Activated naive CD4-positive, alpha-beta T cell (primary cell): ENCODE measurements at places on chromosomes 5 and 9.

- no peak for DNase-seq
These were observed 670.5 kb upstream of the RGMB start for GRCh38 chr5:98102936-98103335.

DNA sequence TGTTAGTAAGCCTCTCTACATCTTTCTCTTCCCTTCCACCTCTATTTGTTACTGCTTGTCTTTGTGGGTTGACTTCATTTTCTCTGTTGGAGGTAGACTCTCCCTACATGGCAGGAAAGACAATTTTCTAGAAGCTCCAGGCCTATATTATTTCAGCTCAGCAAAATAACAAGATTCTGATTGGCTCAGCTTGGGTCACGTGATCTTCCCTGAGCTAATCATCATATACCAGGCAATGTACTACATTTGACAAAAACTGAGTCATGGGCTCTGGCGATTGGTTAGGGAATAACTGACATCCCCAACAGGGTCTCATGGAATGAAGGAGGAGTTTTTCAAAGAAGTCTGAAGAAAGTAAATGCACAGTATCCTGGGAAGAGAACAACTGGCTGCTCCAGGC is 65.6 kb upstream of the NR3C1 start:
- no peak for DNase-seq

DNA sequence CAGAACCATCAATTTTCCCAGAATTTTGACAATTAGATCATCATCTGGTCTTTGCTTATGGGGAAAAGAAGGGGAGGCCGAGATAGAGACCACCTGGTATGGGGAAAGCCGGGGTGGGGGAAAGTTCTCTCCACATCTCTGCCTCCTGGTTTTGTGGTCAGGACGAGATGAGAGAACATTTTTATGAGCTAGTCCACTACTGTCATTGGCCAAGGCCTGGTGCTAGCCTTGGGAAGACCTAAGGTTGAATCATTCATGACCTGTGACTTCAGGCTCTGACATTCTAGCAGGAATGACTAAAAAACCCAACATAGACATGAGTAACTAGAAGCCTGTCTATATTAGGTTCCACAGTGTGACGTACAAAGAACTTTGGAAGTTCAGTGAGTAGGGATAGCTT is 135.2 kb downstream of the PTTG1 start:
- DNase-seq: no peak

DNA sequence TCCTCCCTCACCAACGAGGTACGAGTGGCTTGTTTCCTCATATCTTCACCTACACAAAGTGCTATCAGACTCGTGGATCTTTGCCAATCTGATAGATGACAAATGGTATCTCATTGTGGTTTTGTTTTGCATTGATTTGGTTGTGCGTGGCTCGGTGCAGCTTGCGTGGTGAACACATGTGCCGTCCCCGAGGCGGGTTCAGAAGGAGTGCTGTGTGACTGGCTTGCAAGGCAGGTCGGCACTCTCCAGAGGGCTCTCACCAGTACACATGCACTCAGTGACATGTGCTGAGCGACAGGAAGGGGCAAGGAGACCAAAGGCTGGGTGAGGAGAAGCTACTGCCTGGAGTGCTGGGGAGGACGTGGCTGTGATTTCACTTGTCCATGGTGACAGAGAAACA is 95.3 kb upstream of the PITX1 start:
- no peak for DNase-seq

DNA sequence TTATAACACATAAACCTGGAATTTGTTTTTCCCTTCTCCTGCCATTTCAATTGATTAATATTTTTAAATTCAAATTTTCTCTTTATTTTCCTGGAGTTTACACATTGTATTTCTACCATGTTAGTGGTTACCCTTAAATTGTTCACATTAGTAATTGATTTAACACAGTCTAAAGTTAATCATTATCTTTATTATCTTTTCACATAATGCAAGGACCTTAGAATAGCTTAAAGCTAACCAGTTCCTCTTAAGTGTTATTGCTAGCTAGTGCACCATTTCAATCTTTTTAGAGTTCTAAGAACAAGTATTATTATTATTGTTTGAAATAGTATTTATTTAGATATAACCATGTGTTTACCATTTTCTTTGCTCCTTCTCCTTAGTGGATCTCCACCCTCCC is 251.2 kb upstream of the FBXL7 start:
- DNase-seq: no peak

- no peak for DNase-seq
These were observed 18.6 kb upstream of the ENC1 start for GRCh38 chr5:74659172-74659571.

- no peak for DNase-seq
These were observed 151.6 kb downstream of the MACIR start for GRCh38 chr5:103410172-103410571.

DNA sequence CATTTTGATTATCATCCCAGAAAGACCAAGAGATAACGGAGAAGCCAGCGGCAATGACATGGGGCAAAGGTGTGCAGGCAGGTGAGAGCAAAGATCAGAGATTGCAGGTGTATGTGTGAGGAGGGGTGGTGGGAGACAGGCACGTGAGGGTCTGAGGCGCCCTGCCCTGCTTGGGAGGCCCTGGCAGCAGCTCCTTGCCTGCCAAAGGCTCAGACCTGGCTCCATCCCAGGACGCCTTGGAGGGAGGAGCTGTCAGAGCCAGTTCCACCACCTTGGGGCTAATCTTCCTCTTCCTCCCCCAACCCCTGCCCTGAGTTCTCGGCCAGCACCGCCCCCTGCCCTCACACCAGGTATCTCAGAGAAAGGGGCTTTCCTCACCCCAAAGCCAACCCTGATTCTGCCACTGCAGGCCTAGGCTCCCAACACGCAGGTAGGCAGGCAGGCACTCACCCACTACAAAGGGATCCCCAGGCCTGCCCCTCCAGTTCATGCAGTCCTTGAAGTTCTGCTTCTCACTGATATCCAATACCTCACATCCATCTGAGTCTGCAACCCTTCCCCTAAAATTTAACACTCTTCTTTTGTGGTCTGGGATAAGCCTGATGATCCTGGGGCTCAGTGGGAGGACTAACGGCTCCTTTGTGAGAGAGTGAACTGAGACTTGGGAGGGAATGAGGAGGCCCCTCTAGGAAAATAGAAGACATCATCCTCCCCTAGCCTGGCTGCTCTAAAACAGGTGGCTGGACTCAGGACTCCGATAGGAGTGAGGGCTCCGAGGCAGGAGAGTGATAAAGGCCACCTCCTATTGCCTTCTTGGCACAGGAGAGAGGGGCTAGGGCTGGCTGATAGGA is 1.8 kb downstream of the AQP3 start:
- DNase-seq: no peak

- DNase-seq: no peak
These were observed 23.9 kb downstream of the LARP1 start for GRCh38 chr5:154779105-154779504.

- no peak for DNase-seq
These were observed 69.6 kb downstream of the CWC27 start for GRCh38 chr5:64838376-64838775.

DNA sequence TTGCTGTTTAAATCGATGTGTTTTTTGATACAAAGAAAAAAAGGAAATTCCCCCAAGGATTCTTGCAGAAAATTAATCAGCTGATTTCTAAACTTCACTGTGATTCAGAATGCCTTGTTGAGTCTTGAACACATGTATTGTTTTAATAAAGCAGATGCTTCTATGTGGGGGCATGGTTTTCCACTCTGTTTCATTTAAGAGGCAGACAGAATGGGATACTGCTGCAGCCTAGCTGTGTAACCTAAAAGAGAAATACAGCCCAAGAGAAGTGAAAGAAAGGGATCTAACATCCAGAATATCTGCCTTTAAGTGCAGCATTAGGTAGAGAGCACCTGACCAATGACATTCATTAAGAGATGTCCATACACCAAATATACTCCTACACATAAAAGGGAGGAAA is 365.1 kb upstream of the CCNH start:
- no peak for DNase-seq

DNA sequence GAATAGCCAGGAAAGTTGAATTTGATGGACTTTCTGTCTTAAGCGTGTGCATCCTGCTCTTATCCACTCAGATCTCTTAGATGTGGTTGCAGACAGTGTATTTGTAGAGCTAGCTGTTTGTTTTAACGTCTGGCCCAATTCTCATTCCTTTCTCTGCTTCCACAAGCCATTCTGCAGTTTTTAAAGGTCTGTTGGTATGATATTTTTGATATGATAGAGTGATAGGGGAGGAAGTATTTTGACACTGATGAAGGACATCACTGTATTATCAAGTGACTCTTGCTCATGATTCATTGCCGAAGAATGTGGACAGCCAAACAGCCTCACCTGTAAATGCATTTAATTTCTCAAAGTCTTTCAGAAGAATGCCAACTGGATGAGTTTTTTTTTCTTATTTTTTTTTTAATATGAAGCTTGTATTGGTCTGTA is 4.5 kb downstream of the TJP2 start:
- DNase-seq: no peak

- no peak for DNase-seq
These were observed 68.6 kb downstream of the VCAN start for GRCh38 chr5:83540105-83540504.

- DNase-seq: no peak
These were observed 47.3 kb upstream of the TRMT10B start for GRCh38 chr9:37706290-37706689.

- no peak for DNase-seq
These were observed 58.5 kb downstream of the KCNIP1 start for GRCh38 chr5:170562166-170562874.

DNA sequence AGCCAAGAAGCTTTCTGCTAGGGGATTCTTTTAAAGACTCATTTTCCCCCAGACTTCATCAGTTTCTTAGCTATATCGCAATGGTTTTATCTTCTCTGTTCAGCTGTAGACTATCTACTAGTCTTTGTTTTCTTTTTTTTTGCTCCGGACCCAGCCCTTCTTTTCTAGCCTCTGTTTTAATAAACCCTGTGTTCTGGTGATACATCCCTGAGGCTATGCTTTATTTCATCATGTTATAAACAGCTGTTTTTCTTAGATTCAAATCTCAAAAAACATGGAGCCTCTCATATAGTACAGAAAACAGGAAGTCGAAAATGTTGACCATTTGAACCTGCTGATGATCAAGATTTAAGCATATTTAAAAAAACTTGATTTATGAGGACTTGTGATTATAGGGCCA is 37.8 kb downstream of the SCGB3A1 start:
- DNase-seq: no peak

GRCh38 chr5:73596705-73597328 is 29.2 kb upstream of the ARHGEF28 start:
- no peak for DNase-seq

DNA sequence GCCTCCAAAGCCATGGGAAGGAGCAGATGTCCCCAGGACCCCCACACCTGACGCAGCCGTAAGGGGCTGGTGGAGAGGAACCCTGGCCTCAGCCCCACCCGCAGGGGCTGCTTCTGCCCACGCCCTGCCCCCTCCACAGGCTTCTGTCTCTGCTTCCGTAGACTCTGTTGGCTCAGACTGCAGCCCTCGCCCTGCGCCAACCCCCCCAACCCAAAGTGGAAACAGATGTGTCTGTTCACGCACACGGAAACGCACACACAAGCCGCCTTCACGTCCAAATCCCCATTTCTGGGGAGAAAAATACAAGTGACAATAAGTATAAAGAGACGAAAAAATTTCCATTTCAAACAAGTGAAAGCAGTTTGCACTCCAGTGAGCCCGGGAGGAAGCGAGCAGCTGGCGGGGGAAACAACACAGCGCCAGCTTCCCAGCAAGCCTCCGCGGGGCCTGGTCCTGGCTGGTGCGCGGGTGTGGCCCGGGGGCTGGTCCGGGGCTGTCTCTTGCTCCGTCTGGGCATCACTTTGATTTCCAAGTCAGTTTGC is 32.6 kb upstream of the RXRA start:
- DNase-seq: no peak

DNA sequence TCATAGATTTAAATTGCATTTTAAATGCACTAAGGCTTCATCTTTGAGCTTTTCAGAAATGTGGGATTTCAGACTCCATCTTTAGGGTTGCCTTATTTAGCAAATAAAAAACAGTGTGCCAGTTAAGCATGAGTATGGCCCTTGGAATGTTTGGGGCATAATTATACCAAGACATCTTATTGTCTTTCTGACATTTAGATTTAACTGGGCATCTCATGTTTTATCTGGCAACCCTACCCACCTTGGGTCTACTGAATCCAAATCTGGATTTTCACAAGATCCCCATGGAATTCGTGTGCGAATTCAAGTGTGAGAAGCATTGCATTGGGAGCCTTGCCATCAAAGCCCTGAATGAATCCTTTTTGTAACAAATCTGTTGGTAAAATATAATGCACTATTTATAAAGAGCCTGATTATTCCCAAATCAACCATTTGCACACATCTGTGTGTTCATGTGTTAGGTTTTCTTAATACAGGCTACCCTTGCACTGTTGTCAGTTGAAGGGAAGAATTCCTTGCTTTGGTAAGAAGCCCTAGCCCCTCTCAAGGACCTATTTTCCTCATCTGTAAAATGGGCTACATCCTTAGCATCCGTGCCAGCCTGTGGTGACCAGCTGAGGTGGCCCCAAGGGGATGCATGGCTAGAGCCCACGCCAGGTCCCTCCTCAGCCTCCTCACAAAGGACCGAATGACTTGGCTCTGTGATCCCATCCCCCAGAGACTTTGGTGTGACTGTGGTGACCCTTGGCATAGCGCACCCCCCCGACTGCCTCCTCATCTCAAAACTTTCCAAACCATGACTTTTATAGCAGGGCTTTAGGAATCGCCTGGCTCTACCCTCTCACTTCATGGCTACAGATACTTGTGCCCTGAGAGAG is 8.1 kb downstream of the GSN start:
- no peak for DNase-seq

GRCh38 chr5:91306497-91306896 is 76.6 kb downstream of the ARRDC3 start:
- DNase-seq: no peak

DNA sequence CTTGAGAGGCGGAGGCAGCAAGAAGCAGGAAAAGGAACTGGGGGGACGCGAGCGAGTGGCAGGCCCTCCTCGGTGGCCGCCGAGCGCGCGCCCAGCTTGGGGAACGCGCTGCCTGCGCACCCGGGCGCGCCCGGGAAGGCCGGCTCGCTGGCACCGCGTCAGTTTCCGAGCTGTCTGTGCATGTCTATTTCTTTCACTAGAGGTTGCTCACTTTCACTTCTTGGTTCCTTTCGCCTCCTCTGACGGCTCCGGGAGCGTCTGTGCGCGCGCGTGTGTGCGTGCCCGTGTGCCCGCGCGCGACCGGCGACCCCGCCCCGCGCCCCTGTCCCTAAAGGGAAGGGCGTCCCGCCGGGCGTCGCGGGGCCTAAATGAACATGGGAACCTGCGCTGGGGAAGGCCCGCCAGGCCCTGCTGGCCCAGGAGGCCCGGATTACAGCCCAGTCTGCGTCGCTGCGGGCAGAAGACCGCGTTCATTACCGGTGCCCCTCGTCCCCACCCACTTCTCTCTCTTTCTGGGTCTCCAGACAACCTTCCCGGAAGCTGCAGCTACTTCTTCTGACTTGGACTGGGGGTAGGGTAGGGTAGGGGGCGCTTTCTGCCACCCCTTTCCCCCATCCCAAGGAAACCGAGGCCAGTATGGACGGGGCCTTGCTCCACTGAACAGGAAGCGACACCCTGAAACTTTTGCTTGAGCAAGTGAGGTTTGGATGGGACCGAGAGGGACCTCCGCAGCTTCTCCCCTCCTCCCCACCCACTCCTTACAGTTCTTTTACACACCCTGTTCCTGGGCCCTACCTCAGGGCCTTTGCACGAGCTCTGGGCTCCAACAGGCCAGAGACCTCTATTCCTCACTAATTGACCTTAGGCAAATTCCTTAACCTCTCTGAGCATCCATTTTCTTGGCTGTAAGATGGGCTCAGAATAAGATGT is 205.8 kb upstream of the IER5L start:
- peak; percentile 71 for DNase-seq
